ENCODE measurements at places on chromosomes 1 and 21. TPM values are rescaled to one million over a fixed set of nuclear protein-coding genes. Genes with fewer than 3 reads are reported as not detected.

IRF2BP2 gene
- 72.9 TPM for total RNA-seq

GRCh38 chr1:72184099-72184701 lies 98.1 kb downstream of the NEGR1 start:
- DNase-seq, result no peak

GRCh38 chr1:193538680-193539079 lies 352.3 kb upstream of the B3GALT2 start:
- no peak for DNase-seq

DNA sequence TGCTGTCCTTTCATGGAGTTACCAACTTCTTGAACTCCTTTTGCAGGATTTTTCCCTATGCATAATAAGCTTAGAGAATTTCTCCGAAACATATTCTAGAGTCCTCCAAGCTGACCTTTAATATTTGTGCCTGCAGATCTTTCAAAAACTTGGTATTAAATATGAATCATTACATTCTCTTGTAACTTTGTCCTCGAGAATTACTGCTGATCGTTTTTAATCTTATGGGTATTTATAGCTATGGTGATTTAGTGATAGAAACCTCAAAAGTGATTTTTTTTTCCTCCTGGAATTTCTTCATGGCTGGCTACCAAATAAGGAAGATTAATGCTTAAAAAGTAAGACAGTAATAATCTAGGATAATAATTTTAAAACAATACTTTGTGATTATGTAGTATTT lies 39.1 kb downstream of the MAP3K21 start:
- no peak for DNase-seq

DNA sequence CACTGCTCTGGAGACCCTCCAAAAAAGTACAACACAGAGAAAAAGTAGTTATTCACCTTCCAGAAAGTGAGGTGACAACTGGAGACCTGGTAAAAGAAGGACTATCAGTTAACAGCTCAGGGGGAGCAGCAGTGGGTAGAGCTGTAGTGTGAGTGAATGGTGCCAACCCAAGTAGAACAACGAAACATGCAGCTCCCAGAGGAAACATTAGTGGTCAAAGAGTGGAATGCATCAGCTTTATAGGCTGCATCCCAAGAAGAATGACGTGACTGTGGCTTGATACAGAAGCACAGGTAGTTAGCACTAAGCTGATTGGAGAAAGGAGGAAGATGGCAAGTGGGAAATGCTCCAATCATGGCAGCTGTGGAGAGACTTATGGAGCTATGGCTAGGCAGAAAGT lies 275.7 kb upstream of the CAMK1G start:
- no peak for DNase-seq

- DNase-seq, result no peak
These were observed 8.9 kb upstream of the VWA5B1 start for GRCh38 chr1:20281801-20282200.

DNA sequence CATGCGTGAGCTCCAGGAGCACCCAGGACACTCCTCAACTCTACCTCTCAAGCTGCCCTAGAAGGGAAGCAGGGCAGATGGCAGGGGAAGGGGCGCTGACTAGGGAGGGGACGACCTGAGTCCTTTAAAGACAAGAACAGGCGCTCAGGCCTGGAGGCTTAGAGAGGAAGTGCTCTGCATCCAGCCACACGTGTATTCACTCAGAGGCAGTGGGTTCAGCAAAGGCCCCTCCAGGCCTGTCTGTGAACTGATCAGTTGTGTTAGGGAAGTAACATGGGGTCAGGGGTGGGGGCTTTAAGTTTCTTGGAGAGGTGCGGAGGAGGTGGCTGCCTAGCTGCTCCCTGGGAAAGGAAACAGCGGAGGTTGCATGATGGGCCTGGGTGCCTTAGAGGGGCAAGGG lies 37.1 kb upstream of the ARF1 start:
- DNase-seq, result no peak

ADAMTS5 gene
- 20.4 TPM for total RNA-seq

DNA sequence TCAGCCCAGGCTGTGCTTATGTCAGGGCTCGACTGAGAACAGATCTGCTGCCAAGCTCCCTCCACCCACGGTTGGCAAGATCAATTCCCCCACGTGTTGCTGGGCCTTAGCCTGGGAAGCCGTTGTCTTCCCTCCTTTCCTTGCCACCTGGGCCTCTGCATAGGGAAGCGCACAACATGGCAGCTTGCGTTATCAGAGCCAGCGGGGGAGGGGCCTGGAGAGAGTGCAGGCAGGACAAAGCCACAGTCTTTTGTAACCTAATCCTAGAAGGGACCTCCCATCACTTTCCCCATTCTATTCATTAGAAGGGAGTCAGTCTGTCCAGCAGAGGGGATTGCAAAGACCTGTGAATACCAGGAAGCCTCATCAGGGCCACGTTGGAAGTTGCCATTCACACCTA lies 17.0 kb upstream of the IGSF21 start:
- no peak for DNase-seq

SAMD11 gene
- total RNA-seq, result 33.9 TPM

PTGS2 gene
- total RNA-seq, result 11.5 TPM

DNA sequence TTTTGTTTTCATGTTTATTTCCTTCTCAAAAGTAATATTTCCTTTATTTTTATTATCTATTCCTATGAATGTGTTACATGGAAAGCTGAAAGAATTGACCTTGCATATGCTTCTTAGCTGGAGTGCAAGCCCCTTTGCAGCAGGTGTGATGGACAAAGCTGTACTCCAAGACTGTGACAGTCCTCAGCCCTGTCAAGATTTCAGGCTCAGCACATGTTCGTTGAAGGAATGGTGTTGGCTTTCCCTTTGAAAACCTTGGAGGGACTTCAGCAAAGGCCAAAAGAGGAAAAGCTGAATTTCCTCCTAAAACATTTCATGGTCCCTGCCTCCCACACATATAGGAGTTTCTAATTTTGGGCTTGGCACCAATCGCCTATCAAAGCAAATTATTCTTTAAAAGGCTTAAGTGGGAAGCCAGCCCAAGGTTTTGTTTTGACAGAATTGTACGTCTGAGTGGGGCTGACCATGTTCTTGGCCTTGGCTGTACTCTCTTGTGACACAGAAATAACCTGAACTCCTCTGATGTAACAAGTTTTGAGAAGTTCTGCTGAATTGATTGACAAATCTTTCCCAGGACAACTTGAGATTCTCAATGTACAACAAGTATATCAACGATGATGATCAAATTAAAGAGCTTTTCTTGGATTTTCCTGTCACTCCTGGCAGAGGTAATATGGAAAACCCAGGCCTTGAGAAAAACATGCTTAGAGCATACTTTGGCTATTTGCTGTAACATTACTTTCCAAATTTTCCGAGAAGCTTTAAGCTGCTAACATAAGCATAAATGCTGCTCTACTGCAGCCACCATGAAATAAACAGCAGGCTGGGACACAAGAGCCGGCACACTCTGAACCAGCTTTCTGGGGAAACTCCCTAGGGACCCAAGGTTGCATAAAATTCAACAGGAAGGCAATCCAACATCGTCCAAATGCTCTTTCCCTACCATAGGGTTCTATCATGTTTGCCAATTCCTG lies 135.7 kb upstream of the ZNF648 start:
- no peak for DNase-seq

DNA sequence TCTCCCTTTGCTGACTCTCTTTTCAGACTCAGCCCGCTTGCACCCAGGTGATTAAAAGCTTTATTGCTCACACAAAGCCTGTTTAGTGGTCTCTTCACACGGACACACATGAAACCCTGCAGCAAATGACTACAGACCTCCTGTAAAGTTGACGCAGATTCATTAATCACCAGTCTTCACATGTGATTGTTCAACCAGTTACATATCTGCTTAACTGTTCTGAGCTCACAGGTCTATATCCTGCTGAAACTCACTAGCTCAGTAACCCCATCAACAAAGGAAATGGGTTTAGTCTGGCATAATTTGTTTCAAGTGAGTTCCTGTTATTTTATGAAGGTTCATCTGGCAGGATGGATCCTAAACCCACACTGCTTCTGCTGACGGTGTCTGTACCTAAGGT lies 68.4 kb upstream of the GJA8 start:
- DNase-seq, result no peak

TRIM67 gene
- total RNA-seq, result not detected

GRCh38 chr21:43361127-43361492 lies 65.8 kb downstream of the SIK1 start:
- DNase-seq, result no peak

- DNase-seq, result no peak
These were observed 38.5 kb downstream of the HSPG2 start for GRCh38 chr1:21898326-21899200.

DNA sequence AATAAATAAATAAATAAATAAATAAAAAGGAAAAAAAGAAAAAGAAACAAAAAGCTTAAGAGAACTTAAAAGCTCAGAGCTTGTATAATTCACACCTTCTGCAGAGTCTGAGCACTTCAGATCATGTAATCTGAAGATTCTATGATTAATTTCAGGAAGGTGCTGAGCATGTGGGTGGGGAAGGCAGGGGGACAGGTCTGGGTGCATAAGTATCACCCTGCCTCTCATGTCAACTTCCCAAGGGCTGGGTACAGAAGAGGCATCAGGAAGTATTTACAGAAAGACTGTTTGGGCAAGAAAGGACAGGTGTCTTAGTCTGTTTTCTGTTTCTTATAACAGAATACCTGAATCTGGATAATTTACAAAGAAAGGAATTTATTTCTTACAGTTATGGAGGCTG lies 20.4 kb upstream of the PADI2 start:
- DNase-seq, result no peak

DNA sequence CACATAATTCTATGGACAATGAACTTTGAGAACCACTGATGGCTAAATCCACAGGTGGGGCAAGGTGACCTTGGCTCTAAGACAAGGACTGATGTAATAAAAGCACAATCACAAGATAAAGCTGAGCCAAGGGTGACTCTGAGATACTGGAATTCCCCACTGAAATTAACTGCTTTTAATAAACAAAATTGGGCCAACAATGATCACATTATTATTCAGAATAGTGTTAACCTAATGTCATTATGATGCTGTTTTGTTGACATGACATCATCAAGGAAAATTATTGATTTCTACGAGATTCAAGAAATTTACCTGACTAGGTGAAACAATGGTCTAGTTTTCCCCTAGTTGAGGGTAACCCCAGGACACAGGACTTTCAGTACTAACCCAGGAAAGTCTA lies 273.7 kb upstream of the NFIA start:
- DNase-seq, result no peak

- DNase-seq, result no peak
These were observed 116.3 kb upstream of the SOD1 start for GRCh38 chr21:31543191-31543590.

- DNase-seq, result no peak
These were observed 19.9 kb upstream of the LPAR3 start for GRCh38 chr1:84912726-84913554.

DNA sequence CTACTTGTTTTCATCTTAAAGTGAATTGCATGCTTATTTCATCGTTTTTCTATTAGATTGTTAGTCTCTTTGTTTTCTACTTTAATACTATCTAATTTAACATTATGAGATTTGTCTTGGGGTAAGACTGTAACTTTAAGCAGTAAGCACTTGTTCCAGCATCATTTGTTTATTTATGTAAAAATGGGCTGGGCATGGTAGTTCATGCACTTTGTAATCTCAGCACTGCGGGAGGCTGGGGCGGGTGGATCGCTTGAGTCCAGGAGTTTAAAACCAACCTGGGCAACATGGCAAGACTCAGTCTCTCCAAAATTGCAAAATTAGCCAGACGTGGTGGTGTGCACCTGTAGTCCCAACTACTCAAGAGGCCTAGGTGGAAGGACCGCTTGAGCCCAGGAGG lies 15.3 kb upstream of the PAXBP1 start:
- no peak for DNase-seq

GRCh38 chr1:230012741-230013140 lies 54.3 kb upstream of the GALNT2 start:
- no peak for DNase-seq

DNA sequence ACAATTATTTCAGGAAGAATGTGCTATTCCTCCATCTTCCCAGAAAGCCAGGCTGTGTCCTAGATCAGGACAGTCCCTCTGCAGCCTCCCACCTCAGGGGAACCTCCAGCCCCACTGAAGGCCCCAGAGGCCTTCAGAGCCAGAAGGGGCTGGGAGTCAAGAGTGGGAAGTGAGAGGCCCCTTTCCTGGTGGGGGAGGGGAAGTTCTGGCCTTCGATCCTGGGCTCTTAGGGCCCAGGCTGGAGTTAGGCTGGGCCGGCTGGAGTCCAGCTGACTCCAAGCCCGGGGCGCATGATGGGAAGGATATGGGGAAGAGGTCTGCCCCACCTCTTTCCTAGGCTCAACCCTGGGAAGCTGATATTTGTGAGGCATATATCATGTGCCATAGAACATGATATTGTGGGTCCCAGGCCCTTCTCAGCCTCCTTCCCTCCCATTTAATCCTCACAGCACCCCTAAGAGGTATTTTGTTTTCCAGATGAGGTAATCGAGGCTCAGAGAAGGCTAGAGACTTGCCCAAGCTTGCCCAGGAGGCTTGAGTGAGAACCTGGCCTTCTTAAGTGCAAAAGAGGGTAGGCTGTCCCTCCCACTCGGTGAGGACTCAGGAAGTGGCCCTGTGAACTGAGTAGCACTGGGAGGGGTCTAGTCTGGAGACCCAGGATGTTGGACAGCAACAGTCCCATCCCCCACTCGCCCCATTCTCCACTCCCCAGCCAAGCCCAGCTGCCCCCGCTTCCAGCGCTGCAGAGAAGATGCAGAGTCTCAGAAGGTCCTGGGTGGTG lies 18.6 kb upstream of the HSPG2 start:
- DNase-seq, result no peak

DNA sequence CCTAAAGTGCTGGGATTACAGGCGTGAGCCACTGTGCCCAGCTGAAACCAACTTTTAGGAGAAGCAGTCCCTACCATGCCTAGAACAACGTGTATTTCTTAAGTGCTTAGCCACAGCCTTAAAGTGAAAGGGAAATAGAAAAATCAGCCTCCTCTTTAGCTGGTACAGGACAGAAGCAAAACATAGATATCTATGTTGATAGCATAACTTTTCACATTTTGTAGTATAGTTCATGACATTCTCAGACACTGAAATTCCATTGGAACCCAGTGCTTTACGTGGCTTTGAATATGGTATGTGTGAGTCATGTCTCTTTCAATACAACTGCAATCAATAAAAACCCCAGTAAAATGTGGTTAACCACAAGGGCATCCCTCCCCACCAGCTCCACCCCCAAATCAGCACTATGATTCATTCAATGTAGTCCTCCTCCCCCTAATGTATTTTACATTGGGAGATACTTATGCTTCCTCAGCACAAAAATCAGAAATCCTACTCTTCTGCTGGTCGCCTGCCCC lies 32.1 kb downstream of the TGFB2 start:
- DNase-seq, result no peak

GRCh38 chr1:212037900-212038299 lies 2.4 kb downstream of the DTL start:
- no peak for DNase-seq

CELA2A gene
- total RNA-seq, result not detected

DNA sequence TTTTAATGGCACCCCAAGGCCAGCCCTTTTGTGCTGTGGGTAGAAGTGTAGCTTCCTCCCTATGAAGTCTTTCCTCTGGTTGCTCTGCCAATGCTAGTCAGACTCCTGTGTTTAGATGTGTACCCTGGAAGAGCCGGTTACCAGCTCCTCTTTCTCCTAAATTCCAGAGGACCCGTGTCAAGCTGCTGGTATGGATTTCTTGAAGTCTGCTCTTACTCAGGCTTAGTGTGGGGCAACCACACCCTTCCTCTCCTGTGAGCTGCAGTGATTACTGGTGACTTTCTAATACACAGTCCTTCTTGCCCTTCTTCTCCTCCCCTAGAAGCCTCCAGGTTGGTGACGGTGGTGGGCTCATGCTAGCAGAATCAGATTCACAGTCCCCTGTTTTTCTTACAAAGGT lies 74.1 kb upstream of the AKT3 start:
- no peak for DNase-seq

GRCh38 chr1:197725044-197725443 lies 50.2 kb downstream of the DENND1B start:
- DNase-seq, result no peak

ARHGEF16 gene
- 6.4 TPM for total RNA-seq

GRCh38 chr1:234936612-234937389 lies 191.8 kb downstream of the TOMM20 start:
- DNase-seq, result no peak

Measured in vagina (tissue), 2 donors.